ENCODE measurements at places on chromosomes 12 and 14.

- H3K27me3 ChIP-seq = no peaks in the 10 kb centered on the region
- H3K4me1 ChIP-seq = no peaks in the 10 kb centered on the region
- no peak overlapping the region for H3K27ac ChIP-seq
- H3K36me3 ChIP-seq = no peaks in the 10 kb centered on the region
- no peak overlapping the region for H3K4me3 ChIP-seq
Observed at GRCh38 chr12:20701106-20701505, 6.0 kb downstream of the SLCO1C1 start.

DNA sequence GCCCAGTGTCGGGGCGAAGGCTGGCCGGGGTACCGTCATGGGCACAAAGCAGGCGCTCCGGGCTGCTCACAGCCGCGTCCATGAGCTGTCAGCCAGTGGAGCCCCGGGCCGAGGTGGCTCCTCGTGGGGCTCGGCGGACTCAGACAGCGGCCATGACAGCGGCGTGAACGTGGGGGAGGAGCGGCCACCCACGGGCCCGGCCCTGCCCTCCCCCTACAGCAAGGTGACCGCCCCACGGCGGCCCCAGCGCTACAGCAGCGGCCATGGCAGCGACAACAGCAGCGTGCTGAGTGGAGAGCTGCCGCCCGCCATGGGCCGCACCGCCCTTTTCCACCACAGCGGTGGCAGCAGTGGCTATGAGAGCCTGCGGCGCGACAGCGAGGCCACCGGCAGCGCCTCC is 39.0 kb downstream of the KIF26A start:
- H3K4me1 ChIP-seq = no peaks in the 10 kb centered on the region
- no peaks in the 10 kb centered on the region for H3K36me3 ChIP-seq
- H3K4me3 ChIP-seq = no peak overlapping the region
- peaks cover 7% of the 10 kb centered on the region for H3K27me3 ChIP-seq
- no peak for DNase-seq

DNA sequence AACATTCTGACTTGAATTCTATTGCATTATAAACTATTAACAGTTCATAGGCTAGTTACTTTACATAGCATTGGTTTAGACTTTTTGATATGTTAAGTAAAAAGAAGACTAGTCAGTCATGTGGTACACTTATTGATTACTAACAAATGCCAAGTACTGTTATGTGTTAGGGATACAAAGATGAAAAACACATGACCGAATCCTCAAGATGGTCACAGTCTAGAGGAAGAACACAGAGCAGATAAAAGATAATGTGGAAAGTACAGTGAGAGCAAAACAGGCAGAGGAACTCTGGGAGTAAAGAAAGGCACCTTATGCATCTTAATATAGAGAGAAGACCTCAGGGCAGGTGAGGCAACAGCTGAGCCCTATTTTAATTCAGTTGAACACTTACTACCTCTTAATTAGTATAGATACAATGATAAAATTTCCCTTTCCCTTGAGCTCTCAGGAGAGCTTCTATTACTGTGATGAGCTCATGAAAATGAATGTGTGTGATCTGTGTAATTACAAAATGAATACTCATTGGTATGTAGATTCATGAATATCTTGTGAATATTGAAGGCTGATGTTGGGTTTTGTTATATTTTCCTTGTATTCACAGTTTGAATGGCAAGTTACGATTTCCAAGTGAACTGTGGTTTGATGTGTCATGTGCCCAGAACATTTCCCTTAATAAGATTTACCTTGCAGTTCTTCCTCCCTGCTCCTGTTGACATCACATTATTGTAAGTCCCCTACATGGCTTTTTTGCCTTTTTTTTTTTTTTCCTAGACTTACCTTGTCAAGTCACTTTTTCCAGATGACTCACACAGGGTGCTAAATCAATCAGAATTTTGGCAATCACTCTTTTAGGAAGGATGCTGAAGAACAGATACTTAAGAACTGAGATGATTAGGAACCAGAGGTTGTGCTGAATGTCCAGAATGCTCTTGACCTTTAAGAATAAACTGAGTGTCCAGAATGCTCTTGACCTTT is 29.5 kb upstream of the MSRB3 start:
- no peak overlapping the region for H3K4me3 ChIP-seq
- H3K4me1 ChIP-seq = no peaks in the 10 kb centered on the region
- DNase-seq = no peak
- no peak overlapping the region for H3K27ac ChIP-seq
- H3K27me3 ChIP-seq = no peaks in the 10 kb centered on the region
- no peaks in the 10 kb centered on the region for H3K36me3 ChIP-seq

GRCh38 chr12:113462117-113462774 is 9.4 kb downstream of the LHX5 start:
- peak; percentile 31 for DNase-seq
- no peaks in the 10 kb centered on the region for H3K36me3 ChIP-seq
- H3K27ac ChIP-seq = no peak overlapping the region
- H3K27me3 ChIP-seq = peaks cover 23% of the 10 kb centered on the region
- H3K4me1 ChIP-seq = no peaks in the 10 kb centered on the region

- H3K4me3 ChIP-seq = no peak overlapping the region
- no peaks in the 10 kb centered on the region for H3K27me3 ChIP-seq
- no peak for DNase-seq
- no peaks in the 10 kb centered on the region for H3K4me1 ChIP-seq
- no peak overlapping the region for H3K27ac ChIP-seq
- H3K36me3 ChIP-seq = no peaks in the 10 kb centered on the region
Observed at GRCh38 chr12:118866346-118866745, 115.0 kb upstream of the SRRM4 start.

DNA sequence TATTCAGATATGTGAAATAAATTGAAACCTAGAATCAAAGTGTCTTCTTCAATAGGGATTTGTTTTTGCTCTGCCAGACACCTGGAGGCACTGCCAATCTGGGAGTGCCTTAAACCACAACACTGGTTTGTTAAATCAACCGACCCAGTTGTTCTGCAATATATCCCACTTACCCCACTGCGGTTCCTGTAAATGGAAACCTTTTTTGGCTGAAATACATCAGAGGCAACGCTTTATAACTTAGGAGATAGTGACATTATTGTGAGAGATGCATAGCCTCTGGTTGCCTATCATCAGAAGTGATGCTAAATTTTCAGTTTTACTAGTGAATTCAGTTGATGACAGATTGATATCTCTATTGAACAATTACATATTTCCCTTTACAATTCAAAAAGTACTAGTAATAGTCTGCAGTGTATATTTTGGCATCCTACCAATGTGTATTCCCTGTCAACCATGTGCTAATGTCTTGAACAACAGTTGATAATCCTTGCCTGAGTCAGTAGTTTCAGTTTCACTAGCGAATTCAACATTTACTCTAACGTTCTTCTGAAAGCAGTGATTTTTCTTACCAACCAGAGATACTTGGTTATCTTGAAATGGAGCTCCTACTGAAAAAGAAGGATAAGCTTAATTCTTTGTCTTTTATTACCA is 30.5 kb downstream of the PPP2R5C start:
- H3K4me1 ChIP-seq = peaks cover 8% of the 10 kb centered on the region
- H3K27me3 ChIP-seq = no peaks in the 10 kb centered on the region
- DNase-seq = peak; percentile 71
- H3K36me3 ChIP-seq = no peaks in the 10 kb centered on the region
- H3K4me3 ChIP-seq = peak overlapping the region; percentile 28

DNA sequence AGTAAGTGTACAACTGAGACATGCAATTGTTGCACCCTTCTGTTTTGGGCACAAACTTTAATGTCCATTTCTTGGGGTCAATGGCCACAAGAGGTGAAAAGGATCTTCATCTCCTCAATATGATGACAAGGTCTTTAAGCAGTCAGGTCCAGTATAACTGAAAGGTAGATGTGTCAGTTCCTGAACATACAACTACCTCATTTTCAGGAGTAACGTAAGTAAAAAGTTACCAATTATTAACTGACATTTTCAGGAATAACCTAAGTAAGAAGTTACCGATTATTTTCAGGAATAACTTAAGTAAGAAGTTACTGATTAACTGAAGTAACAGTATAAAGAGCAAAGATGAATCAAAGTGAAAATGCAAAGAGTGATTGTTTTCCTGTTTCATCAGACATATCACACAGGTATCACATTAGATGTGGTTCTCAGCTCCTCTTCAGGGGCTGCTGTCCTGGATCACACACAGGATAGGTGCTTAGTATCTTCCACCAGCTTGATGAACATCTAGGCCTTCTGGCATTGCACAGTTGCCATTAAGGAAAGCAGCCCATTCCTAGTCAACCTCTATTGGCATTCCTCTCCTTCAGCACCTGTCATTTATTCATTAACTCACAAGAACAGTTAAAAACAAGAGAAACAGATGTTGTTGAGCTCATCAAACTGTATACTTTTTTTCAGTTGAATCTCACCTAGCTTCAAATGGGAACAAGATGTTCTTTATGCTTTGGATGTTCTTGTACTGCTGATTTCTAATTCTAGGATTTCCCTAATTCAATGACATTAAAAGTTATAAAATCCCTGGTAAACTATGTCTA is 200.0 kb downstream of the FOXG1 start:
- no peak for DNase-seq
- no peaks in the 10 kb centered on the region for H3K27me3 ChIP-seq
- H3K36me3 ChIP-seq = no peaks in the 10 kb centered on the region
- H3K4me3 ChIP-seq = no peak overlapping the region
- H3K27ac ChIP-seq = no peak overlapping the region

DNA sequence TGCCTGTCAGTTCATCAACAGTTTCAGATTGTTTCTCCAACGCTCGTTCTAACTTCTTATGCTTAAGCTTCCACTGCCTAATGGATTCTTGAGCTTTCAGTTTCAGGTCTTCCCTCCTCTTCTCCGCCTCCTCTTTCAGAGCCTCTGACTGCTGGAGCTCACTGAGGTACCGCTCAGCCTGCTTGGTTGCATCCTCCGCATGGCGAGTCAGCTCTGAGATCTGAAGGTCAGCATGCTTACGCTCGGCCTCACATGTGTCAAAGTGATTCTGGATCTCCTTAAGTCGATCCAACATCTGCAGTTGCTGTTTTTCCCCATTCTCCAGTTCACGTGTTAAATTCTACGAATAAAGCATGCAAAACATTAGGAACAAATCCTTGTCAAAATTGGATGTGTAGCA is 148.8 kb downstream of the CEP128 start:
- no peaks in the 10 kb centered on the region for H3K27me3 ChIP-seq
- H3K4me3 ChIP-seq = no peak overlapping the region
- H3K27ac ChIP-seq = no peak overlapping the region
- DNase-seq = no peak

DNA sequence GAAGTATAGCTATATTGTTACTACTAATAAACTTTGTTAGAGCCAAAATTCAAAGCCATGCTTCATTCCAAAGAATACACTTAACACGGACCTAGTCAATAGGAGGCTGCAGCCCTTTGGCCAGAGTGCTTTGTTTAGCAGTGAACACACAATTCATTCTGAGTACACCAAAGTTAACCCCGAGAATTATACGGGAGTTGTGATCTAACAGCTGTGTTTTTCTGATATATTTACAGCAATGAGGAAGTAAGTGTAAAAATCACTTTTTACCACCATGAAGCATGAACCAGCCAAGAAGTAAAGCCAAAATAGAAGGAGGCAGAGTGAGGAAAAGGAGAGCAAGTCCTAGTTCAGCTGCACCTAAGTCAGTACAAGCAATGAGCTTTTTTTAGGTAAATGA is 156.8 kb upstream of the PDE3A start:
- H3K4me3 ChIP-seq = no peak overlapping the region
- H3K27me3 ChIP-seq = no peaks in the 10 kb centered on the region
- 0 out of 2 replicates have a peak, but pooled peaks cover 3% of the 10 kb centered on the region for H3K4me1 ChIP-seq
- no peak overlapping the region for H3K27ac ChIP-seq

DNA sequence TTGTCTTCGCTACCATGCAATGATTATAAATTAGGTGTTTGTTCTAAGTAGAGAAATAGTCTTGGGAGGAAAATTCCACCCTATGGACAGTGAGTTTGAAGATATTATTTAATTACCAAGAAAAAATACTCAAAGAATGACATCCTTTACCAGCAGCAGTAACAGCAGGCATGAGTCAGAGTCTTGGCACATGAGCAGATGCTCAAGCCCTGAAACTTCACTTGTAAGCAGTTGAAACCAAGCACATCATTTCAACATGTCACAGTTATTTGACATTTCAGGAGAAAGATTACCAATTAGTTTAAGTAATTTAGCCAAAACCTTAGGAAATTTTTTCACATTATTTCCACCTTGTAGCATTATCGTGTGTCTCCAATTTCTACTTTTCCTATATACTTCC is 99.2 kb downstream of the C12orf50 start:
- H3K36me3 ChIP-seq = no peaks in the 10 kb centered on the region
- H3K4me1 ChIP-seq = no peaks in the 10 kb centered on the region
- no peak for DNase-seq
- no peak overlapping the region for H3K27ac ChIP-seq
- H3K4me3 ChIP-seq = no peak overlapping the region

- H3K36me3 ChIP-seq = no peaks in the 10 kb centered on the region
- no peak overlapping the region for H3K27ac ChIP-seq
- H3K4me3 ChIP-seq = no peak overlapping the region
- no peaks in the 10 kb centered on the region for H3K4me1 ChIP-seq
- DNase-seq = no peak
Observed at GRCh38 chr14:92677087-92677668, 71.2 kb downstream of the LGMN start.

GRCh38 chr12:3533703-3534386 is 42.8 kb downstream of the PRMT8 start:
- no peak overlapping the region for H3K27ac ChIP-seq
- no peaks in the 10 kb centered on the region for H3K36me3 ChIP-seq
- no peak for DNase-seq
- H3K27me3 ChIP-seq = peaks cover 31% of the 10 kb centered on the region
- H3K4me3 ChIP-seq = no peak overlapping the region
- H3K4me1 ChIP-seq = no peaks in the 10 kb centered on the region

GRCh38 chr14:69703047-69704039 is 63.6 kb upstream of the SRSF5 start:
- H3K4me1 ChIP-seq = peaks cover 20% of the 10 kb centered on the region
- no peaks in the 10 kb centered on the region for H3K27me3 ChIP-seq
- no peak overlapping the region for H3K4me3 ChIP-seq
- DNase-seq = no peak
- H3K36me3 ChIP-seq = no peaks in the 10 kb centered on the region

- H3K36me3 ChIP-seq = no peaks in the 10 kb centered on the region
- H3K27me3 ChIP-seq = no peaks in the 10 kb centered on the region
- H3K4me3 ChIP-seq = no peak overlapping the region
- no peak overlapping the region for H3K27ac ChIP-seq
- H3K4me1 ChIP-seq = no peaks in the 10 kb centered on the region
- no peak for DNase-seq
Observed at GRCh38 chr12:93857279-93857938, 180.2 kb downstream of the CRADD start.

GRCh38 chr14:98953551-98954348 is 318.2 kb downstream of the BCL11B start:
- no peaks in the 10 kb centered on the region for H3K4me1 ChIP-seq
- no peak for DNase-seq
- H3K27me3 ChIP-seq = no peaks in the 10 kb centered on the region
- H3K27ac ChIP-seq = no peak overlapping the region
- no peaks in the 10 kb centered on the region for H3K36me3 ChIP-seq

GRCh38 chr12:98752726-98753125 is 107.6 kb downstream of the APAF1 start:
- H3K27ac ChIP-seq = no peak overlapping the region
- H3K36me3 ChIP-seq = no peaks in the 10 kb centered on the region
- DNase-seq = no peak
- H3K4me3 ChIP-seq = no peak overlapping the region

Data from MM.1S (cell line).